Activated CD4-positive, CD25-positive, alpha-beta regulatory T cell treated with anti-CD3 and anti-CD28 coated beads, Interleukin-2, amount 50 U/mL, for 72 hours (primary cell): ENCODE measurements at places on chromosomes 7 and 10.

GRCh38 chr7:74400420-74401136 lies 53.1 kb upstream of the GTF2IRD1 start:
- no peak for DNase-seq

- DNase-seq, result no peak
These were observed 61.8 kb downstream of the ADD3 start for GRCh38 chr10:110069502-110069982.

GRCh38 chr7:82676777-82677463 lies 233.3 kb upstream of the CACNA2D1 start:
- DNase-seq, result no peak

GRCh38 chr10:124243702-124244121 lies 150.3 kb upstream of the CHST15 start:
- DNase-seq, result no peak

DNA sequence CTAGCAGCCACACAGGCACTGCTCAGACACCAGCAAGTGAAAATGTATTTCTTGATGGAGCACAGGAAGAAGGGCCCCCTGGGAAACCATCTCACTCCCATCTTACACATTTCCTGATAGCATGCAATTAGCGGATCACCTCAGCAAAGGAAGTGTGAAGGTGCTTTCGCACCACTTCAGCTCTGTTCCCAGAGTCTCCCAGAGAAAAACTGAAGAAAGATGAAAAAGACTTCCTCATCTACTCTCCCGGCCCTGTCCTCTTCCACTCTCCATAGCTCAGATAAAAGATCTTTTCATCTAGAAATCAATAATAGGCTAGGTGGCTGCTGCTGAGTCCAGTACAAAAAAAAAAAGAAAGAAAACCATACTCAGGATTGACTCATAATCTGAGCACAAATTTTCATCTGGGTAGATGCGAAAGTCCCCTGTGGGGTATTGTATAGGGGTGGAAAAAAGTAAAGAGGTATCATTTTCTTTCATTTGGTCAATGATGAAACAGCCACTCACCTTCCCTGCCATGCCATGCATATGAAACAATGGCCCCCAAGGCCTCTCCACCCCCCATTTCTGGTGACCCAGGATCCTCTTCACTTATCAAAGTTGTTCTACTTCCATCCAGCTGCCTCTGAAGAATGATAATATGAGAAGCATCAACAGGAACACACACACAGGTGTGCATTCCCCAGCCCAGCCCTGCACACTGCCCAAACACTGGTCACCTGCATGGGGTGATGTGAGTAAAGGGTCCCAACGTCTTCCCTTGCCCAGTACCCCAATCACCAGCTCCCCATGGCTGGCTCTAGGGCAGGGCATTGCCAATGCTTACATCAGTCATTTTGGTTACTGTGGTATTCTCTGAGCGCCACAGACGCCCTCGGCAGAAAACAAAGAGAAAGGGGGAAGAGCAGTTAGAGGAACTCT lies 48.8 kb upstream of the DGKI start:
- DNase-seq, result no peak

- no peak for DNase-seq
These were observed 44.4 kb downstream of the TMEM270 start for GRCh38 chr7:73905360-73905759.

GRCh38 chr7:114416129-114416990 lies 1.7 kb downstream of the FOXP2 start:
- no peak for DNase-seq

DNA sequence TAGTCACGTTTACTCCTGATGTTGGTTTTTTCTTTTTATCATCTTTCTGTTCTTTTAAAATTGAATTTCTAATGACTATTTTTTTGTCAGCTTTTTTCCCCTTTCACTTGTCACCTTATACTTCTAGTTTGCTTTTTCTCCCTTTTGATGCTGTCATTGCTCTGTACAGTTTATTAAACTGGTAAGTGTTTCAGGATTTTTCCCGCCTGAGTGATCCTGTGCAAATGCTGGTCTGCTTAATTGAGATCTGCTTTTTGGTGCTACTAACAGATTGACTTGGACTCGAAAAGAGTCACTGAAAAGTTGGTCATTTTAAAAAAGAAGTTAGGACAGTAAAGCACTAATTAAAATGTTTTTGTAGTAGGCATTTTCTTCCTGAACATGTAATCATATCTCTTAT lies 95.2 kb downstream of the PHTF2 start:
- DNase-seq, result no peak

GRCh38 chr7:103073989-103074518 lies 542 bp downstream of the FBXL13 start:
- no peak for DNase-seq

DNA sequence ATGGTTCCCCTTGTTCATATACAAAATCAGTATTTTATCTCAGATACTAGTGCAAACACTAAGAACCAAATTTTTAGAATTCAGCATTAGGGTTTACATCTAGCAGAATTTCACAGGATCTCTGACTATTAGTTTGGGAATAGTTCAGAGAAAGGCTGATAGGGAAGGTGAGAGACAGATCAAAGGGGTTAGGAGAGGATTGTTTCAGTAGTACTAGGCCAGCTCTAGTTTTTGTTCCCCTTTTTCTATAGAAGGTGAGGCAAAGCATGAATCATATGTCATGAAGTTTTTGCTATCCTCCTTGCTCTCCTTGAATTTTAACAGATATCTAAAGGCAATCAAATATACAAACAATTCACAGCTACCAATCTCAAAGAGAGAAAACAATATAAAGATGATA lies 26.1 kb upstream of the CTNNA3 start:
- no peak for DNase-seq

DNA sequence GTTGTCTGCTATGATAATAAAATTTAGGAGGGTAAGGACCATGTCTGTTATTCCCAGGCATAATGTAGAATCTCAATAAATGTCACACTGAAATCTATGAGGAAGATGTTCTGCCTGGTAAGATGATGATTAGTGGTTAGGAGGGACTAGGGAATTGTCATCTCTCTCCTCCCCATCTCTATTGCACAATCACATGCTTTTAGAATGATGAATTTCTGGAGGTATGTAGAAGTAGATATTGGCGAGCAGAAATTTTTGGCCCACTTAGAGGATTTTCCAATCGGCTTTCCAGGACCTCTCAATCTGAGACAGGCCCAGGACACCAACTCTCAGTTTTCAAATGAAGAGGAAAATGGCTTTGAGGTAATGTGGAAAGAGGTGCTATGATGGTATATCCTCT lies 2.0 kb upstream of the PITX3 start:
- no peak for DNase-seq

DNA sequence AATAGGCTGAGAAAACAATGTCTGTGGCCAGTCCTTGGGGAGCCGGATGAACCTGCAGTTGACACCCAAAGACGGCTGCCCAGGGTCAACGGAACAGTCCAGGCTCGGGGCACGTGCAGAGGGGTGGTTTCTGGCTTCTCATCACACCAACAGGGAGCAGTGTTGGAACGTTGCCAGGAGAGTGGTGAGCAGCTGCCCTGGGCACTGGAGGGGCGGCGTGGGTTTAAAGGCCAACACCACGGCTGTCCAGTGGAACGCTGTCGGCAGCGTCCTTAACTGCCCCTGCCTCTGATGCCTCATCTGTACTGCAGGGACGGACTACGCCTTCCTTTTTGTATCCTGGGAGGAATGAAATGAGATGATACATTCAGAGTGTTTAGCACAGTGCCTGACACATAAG lies 19.8 kb downstream of the JCAD start:
- DNase-seq, result no peak

DNA sequence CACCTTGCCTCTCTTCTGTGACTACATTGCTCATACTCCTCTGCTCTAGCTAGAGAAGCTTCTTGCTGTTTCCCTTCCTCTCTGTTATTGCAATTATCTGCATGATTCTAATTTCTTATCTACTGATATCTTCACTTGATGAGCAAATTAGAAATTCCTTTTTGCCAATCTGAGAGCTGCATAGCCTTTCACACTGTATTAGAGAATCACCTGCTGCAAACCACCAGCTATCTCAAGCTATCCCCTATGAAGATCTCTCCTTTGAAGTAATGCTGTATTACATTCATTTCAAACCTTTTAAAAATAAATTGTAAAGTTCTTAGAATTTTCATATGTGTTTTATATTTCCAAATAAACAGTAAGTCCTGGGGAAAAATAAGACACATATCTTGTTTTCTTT lies 89.0 kb upstream of the ZNF804B start:
- DNase-seq, result no peak

GRCh38 chr7:50317221-50317678 lies 12.7 kb downstream of the IKZF1 start:
- no peak for DNase-seq

GRCh38 chr7:22633954-22634474 lies 93.0 kb upstream of the IL6 start:
- DNase-seq, result no peak

DNA sequence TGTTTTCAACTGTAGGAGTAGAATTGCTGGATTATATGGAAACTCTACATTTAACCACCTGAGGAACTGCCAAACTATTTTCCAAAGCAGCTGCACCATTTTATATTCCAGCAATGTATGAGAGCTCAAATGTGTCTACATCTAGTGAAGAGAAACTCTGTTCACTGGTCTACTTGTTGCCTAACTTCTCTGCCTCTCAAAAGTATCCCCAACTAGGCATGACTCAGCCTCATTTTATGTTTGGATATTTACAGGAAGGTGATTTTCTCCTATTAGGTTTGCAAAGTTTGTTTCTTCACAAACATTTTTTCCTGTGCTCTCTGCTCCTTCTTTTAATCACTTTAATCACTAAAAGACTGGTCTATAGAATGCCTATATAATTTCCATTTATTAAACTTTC lies 37.1 kb upstream of the SRI start:
- no peak for DNase-seq

DNA sequence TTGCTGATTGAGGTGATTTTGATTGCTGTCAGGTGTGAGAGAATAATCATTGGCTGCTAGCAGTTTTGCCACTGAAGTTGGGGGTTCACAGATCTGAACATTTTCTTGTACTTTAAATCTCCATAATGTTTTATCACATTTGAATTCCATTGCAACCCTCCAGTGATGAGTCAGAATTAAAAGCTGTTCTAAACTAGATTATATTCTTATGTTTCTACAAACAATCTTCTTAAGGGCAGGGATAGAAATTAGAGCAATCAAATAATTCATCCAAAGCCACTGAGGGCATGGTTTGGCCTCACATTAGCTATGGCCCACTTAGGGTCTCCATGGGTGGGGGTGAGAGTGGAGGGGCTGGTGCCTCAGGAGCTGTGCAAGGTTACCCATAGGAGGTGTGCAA lies 53.0 kb upstream of the RPA3 start:
- no peak for DNase-seq

- DNase-seq, result peak; percentile 68
These were observed 22.2 kb downstream of the LIPK start for GRCh38 chr10:88728107-88728763.

DNA sequence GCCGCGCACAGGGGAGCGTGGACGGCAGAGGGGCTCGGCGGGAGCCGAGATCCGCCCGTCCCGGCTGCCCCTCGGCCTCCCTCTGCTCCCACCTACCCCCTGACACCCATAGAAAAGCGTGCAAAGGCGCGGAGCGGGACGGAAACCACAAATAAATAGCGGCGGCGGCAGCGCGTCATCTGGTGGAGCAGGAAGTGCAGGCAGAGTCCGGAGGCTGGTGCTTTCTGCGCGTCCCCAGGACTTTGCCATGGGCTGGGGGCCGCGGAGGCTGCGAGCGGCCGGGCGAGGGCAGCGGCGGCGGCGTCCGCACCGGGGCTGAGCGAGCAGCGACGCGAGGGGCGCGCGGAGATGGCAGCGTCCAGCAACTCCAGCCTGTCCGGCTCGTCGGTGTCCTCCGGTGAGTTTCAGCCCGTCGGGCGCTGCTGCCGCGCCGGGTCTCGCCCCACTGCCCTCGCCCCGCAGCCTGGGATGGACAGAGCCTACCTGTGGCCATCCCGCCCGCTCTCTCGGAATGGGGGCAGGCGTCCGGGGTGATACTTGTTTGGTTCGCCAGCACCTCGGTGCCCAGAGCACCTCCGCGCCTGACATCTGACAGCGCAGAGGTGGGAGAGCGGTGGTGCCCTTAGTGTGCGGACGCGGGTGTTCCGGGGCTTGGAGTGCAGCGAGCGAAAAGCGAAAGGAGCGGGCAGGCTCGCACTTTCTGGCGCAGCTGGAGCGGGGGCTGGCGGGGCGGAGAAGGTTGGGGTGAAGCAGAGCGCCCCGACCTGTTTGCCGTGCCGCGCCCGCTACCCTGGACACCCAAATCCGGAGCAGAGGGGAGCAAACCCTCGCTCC lies at the start of gene CHN2:
Gene CHN2, plus strand, starts transcription at position 182 of the 834 bp plus-strand sequence.
- peak; percentile 31 for DNase-seq

- no peak for DNase-seq
These were observed 100.7 kb downstream of the OSBPL3 start for GRCh38 chr7:24879291-24879690.

- DNase-seq, result no peak
These were observed 1355.5 kb upstream of the LRRTM3 start for GRCh38 chr10:65570143-65571010.

GRCh38 chr7:133419041-133419440 lies 166.2 kb downstream of the EXOC4 start:
- no peak for DNase-seq

DNA sequence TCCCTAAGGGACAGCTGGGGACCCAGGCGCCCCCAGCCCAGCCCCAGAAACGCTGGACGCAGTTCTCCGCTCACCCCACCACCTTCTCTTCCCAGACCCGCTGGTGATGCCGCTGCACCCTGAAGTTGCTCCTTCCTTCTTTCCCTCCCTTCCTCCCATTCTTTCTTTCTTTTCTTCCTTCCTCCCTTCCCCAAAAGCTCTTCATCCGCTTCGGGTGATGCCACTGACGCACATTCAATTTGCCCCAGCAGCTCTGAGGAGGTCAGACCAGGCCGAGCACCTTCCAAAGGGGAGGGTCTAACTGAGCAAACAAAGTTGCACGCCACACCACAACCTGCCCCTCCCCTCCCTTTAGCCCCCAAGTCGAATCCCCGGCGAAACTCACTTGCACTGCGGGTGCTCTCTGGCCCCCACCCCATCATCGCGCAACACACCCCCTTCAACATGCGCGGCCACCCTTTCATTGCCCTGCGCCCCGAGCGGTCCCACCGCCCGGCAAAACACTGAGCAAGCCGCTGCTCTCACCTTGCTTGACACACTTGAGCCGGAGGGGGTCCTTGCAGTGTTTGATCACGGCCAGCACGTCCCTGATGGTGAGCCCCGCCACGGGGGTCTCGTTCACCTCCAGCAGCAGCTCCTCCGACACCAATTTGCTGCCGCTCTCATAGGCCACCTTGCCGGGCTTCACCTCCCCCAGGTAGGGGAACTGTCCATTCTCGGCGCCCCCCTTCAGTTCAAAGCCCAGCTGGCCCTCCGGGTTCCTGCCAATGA lies 787 bp downstream of the MAGI2 start:
- DNase-seq, result no peak

- no peak for DNase-seq
These were observed 249.5 kb downstream of the RPS24 start for GRCh38 chr10:78283069-78283682.

GRCh38 chr10:15325243-15325943 lies 45.7 kb downstream of the FAM171A1 start:
- no peak for DNase-seq

- no peak for DNase-seq
These were observed 103.4 kb upstream of the GLI3 start for GRCh38 chr7:42340436-42340835.

- DNase-seq, result no peak
These were observed 89.3 kb downstream of the NPY start for GRCh38 chr7:24372961-24373955.
